ENCODE measurements at places on chromosomes 1 and 21.

GRCh38 chr1:92306020-92306419, 7.2 kb downstream of the RPAP2 start:
- DNase-seq: no peak

GRCh38 chr1:166888373-166889111, 12.5 kb upstream of the TADA1 start:
- no peak for DNase-seq

- peak; percentile 35 for DNase-seq
Observed at GRCh38 chr1:234875953-234876855, 252.4 kb downstream of the TOMM20 start.

- no peak for DNase-seq
Observed at GRCh38 chr1:22210636-22211035, 67.7 kb upstream of the WNT4 start.

DNA sequence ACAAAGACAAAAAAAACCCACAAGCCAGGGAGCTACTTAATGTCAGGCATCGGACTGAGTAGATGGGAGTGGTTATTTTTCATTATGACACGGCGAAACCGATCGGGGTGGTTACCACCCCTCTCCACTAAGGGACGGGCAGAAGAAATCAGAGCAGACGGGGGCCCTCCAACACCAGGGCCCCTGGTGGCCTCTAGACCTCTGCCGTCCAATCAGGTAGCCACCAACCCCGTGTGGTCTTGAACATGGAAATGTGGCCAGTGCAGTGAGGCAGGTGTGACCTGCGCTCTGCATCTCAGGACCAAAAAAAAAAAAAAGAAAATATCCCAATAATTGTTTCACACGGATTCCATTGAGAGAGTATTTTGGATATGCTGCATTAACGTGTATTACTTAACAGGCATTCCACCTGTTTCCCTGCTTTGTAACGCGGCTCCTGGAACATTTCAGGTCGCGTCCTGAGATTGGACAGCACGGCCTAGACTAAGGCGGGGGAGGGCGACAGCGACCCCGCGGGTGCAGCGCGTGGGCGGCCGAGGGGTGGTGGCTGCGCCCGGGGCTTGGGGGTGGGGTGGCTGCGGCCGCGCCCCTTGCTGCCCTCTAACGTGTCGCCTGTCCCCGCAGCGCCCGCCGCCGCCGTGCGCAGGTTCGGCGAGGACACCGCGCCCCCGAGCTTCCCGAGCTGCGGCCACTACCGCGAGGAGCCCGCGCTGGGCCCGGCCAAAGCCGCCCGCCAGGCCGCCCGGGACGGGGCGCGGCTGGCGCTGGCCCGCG, 48.3 kb downstream of the SIM2 start:
- peak; percentile 25 for DNase-seq

DNA sequence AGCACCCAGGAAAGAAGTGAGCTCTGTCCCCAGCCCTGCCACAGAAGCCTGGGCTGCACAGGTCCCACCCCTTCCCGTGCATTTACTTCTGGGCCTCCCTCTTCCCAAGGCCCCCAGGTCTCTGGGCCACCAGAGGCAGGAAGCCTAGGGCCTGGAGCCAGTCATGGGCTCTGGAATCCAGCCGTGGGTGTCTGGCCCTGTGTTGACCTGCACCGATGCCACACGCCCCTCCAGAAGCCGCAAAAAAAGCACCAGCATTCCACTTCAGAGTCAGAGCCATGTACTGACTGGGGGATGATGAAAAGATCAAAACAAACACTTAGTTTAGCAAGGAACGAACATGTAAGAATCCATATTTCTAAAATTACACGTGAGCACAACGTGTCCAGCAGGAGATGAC, 141.7 kb downstream of the NPHP4 start:
- DNase-seq: no peak

DNA sequence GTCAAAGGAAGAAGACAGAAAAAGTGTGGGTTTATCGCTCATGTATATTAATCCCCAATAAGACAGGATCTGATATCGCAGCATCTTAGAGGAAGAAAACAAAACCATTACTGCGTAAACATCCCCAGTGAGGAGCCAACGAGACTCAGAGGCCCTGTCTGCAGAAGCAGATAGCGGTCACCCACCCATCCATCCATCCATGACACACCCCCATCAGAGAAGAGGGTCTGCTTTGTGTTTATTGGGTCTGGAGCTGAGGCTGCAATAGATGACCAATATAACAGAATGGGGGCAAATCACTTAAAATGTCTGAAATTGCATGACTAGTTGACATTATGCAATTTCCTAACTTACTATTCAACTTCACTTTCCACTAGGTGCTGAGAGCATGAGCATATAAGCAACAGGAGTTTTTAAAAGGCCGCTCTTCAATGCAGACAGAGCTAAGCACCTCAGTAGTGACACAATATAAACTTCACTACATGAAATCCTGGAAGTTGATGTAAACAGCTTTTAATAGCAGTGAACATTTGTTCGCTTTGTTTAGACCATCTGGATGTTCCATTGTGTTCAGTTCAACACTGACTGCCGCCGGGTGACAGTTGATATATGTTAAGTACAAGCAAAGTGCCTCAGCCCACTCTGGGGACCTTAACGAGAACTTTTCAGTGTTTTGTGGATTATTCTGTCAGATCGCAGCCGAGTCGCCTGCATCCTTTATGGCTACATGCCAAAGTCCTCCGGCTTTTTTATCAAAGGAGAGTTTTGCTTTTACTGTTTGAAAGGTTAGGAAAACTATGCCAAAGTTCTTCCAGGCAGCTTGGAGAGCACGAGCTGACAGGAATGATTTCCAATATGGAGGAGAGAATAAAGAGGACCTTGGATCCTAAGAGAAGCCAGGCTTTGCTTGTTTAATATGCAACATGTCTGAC, 167.5 kb downstream of the ZNF281 start:
- DNase-seq: no peak

DNA sequence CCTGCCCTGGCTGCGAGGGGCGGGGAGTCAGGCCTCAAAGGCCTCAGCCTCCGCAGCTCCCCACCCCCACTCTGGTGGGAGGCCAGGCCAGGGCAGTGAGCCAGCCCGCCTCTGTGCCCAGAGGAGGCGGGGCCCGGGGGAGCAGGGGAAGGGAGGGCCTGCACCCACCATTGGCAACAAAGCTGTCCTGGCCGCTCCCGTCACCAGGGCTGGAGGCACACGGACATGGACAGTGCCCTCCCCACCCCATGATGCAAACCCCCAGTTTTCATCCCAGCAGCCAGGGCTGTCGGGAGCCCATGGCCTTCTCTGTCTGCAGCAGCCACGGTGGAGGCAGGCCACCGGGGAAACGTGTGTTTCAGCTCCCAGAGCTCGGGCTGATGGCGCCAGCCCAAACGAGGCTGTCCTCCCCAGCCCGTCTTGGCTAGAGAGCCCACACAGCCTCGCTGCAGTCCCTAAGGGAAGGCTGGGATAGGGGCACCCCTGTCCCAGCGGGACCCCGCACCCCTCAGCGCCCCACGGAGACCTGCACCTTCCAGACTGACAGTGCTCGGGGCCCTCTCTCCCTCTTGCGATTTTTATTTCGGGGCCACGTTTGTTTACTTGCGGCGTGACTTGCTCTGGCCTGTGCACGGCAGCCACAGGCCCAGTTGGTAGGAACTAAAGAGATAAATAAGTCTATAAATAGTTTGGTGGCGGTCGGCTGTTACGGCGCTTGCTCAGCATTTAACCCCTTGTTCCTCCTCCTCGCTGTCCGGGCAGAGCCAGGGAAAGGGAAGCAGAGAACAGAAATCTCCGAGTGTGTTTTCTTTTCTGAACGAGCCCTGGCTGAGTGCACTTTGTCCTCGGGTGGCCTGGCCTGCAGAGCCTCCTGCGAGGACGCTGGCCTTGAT, 101.8 kb downstream of the PRDM16 start:
- peak; percentile 34 for DNase-seq

DNA sequence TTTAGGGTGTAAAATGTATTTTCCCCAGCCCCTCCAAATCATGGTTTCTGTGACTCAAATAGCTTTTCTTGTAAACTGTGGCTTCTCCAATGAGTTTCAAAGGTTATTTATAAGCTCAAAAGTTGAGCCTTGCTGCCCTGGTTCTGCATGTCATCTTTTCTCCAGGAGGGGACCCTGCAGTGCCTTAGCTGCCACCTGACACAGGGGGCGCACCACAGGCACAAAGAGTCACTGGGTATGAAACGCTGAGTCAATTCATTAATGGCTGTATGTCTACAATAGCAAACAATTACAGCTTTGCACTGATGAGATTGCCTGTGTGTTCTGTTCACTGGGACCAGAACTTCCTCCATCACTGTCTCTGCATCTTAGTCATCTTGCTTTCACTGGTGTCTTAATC, 100.8 kb downstream of the PCP4 start:
- DNase-seq: no peak

GRCh38 chr1:21919520-21919919, 17.6 kb downstream of the HSPG2 start:
- DNase-seq: peak; percentile 73

DNA sequence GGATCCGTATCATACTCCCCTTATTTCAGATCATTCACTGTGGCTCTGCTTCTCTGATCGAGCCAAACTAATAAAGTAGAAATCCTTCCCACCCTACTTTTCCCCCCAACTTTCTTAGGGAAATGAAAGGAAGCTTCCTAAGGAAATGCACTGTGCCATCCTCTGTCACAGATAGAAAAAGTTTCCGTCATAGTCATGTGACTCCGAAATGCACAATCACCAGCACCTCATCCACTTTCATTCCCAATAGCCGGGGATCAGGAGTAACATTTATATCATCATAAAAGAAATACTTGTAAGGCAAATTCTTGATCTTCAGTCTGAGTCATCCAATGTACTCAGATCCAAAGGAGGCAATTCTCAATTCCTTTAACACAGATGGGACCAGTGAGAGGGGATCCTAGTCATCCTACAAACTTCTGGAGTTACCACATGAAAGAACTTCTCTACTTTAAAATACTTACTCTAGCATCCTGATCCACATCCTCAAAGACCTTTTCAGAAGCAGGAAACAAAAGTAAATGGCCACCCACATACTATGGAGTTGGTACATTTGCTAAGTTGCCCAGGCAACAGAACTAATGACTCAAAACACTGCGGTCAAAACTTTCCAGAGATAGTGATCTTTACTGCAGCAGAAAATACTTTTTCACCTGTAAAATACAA, 97.8 kb upstream of the ZC3H11B start:
- DNase-seq: no peak

DNA sequence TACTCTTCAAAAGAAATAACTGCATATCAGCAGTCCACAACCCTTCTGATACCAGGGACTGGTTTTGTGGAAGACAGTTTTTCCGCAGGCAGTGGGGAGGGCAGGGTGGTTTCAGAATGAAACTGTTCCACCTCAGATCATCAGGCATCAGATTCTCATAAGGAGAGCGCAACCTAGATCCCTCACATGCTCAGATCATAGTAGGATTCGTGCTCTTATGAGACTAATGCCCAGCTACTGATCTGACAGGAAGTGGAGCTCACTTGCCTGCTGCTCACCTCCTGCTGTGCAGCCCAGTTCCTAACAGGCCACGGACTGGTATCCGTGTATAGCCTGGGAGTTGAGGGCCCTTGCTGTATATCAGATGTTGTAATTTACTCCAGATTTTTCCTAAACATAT, 11.5 kb downstream of the RO60 start:
- DNase-seq: no peak

DNA sequence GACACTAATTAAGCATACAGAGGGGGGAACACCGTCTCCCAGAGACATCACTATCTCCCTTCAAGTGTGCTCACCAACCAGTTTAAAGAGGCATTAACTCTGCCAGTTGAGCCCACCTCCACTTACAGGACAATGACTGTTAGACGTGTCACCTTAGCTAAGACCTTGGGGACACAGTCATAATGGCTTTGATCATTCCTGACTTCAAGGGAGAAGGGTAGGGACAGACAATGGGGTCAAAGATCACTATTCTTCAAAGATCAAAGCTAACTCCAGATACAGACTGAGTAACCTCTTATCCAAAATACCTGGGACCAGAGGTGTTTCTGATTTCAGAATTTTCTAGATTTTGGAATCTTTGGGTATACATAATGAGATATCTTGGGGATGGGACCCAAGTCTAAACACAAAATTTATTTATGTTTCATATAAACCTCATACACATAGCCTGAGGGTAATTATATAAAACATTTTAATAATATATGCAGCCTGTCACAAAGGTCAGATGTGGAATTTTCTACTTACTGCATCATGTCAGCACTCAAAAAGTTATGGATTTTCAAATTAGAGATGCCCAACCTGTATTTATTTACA, 246.1 kb downstream of the SLC45A1 start:
- DNase-seq: no peak

DNA sequence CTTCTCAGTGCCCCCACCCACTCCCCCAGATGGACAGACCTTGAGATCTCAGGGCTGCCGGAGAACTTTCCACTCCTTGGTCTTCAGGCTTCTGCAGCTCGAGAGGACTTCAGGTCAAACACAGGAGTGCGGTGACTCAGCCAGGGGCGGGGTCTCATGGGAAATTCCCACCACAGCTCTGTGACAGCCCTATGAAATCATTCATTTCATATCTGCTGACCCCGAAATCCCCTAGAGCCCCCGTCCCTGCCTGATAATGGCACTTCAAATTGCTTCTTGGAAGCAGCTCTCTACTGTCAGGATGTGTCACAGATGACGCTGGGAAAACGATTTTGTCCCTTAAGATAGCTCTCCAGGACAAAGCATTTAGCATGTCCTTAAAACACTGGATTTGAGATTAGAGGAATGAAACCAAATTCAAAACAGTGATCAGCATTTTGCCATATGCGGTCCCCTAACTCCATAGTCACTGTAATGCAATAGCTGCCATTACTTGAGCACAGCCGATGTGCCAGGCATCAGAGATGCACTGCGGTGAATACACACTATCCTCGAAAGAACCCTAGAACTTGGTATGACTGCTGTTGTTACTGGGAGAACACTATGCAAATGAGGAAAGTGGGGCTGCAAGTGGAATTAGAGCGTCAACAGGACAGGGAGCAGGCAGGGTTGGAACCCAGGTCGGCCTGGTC, at the start of gene TNFRSF9:
Gene TNFRSF9 (minus strand): TSS at position 95 of the 692 bp plus-strand sequence. CDS start 845 bp downstream, outside the sequence.
- no peak for DNase-seq

GRCh38 chr1:31579374-31579773, 3.1 kb downstream of the TINAGL1 start:
- peak; percentile 11 for DNase-seq

- DNase-seq: no peak
Observed at GRCh38 chr1:73034271-73034670, 751.9 kb upstream of the NEGR1 start.

GRCh38 chr1:23471473-23472075, 12.4 kb downstream of the ASAP3 start:
- DNase-seq: no peak

DNA sequence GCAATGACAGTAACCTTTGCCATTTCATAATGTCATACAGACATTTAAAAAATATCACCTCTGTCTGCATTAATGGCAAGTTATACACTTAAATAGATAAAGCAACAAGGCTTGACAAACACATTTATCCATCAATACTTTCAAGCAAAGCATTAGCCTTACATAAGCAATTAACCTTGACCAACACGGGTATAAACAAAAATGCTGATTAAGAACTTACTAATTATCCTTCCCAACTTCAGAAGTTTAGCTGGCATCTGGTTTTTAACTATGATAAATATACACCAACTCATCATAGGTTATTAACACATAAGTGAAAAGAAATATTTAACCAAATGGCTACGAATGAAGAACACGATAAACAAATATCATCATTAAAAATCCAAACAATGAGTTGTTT, 188.5 kb downstream of the SMYD3 start:
- no peak for DNase-seq

Measured in AG20443 (cell line).